GM04504 (cell line): ENCODE measurements at places on chromosomes 13 and 19.

DNA sequence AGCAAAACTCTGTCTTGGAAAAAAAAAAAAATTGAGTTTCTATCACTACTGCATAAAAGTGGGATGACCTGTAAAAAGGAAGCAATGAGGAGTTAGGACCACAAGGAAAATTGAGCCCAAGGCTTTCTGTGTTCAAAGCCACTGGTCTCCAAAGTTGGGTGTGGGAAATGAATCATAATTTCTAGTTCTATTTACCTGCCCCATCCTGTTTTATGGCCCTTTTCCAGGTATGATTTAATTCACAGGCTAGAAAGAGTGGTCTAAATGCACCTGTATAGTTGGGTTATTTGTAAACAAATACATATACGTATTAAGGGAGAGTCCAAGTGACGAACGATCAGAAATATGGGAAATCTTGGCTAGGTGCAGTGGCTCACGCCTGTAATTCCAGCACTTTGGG, 5.9 kb upstream of the DCAF15 start:
- no peak for DNase-seq

DNA sequence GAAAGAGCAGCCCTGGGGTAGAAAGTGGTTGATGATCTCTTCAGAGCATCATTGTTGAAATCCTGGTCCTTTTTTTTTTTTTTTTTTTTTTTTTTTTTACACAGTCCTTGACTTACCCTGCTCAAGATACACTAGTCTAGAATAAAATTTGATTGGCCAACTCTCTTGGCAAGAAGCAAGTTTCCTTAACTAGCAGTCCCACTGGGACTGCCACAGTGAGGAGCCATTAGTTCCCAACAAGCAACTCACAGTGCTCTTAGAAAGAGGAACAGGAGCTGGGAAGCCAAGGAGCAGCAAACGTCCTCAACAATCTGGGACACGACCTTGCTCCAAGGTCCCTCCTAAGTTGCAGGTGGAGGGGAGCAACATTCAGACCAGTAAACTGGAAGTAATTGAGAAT, 47.9 kb upstream of the INTS6 start:
- no peak for DNase-seq

GRCh38 chr13:96903085-96903484, 91.2 kb downstream of the OXGR1 start:
- DNase-seq, result no peak

DNA sequence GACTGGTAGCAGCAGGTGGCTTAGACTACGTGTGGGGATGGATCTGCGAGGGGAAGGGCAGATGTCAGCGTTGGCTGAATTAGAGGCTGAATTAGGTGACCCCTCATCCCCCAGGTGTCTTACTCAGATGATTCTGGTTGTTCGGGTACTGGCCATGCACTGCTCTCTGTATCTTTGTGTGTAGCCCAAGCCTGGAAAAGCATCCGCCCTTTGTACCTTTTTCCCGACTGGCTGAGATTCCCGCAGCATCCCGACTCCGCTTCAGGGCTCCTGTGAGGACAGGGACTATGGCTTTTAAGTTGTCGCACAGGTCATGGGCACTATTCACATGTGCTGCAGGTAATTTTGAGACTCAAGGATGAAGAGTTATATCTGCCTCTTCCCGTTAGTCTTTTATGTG, 7.2 kb downstream of the TFDP1 start:
- DNase-seq, result no peak

- no peak for DNase-seq
Measured at GRCh38 chr19:37988758-37989635, 82.0 kb downstream of the SIPA1L3 start.

DNA sequence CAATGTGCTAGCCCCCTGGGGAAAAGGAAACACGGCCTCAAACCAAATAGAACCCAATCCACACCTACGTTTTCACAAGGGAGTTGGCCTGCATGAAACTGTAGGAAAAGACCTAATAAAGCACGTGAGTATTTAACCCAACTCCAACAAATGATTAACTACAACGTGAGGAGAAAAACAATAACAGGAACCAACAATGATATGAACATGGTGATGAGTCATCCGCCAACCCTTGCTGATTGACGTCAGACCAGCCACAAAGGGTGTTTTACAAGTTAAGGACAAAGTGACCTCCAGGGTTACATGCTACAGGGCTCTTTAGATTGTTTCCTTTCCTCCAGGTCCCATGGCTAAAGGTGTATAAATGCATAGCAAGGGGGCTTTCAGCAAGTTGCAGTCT, 460.5 kb downstream of the COG6 start:
- DNase-seq, result peak; percentile 24

GRCh38 chr19:11194656-11195558, 2.4 kb downstream of the KANK2 start:
- DNase-seq, result no peak

DNA sequence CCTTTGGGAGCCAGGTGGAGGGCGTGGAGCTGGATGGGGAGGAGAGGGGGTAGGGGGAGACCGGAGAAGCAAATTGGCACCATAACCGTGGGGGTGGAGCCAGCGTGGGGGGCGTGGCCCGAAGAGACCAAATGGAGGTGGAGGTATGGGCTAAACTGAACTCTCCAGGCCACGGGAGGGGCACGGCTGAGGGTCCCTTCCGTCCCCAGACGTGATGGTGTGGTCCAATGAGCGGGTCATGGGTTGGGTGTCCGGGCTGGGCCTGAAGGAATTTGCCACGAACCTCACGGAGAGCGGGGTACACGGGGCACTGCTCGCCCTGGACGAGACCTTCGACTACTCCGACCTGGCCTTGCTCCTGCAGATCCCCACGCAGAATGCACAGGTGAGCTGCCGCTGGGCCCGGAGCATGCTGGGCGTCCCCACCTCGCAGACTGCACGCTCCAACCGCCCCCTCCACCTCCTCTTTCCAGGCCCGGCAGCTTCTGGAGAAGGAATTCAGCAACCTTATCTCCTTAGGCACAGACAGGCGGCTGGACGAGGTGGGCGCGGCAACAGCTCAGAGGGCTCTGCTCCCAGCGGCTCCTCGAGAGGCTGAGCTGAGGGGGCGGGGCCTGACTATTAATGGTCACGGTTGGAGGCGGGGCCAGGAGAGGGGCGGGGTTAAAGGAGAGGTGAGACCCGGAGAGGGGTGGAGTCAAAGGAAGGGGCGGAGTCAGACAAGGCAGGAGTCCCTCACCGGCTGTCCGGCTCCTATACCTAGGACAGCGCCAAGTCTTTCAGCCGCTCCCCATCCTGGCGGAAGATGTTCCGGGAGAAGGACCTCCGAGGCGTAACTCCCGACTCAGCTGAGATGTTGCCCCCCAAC, 6.2 kb downstream of the HRC start:
- peak; percentile 76 for DNase-seq

- no peak for DNase-seq
Measured at GRCh38 chr19:29841209-29841558, 29.4 kb downstream of the CCNE1 start.

DNA sequence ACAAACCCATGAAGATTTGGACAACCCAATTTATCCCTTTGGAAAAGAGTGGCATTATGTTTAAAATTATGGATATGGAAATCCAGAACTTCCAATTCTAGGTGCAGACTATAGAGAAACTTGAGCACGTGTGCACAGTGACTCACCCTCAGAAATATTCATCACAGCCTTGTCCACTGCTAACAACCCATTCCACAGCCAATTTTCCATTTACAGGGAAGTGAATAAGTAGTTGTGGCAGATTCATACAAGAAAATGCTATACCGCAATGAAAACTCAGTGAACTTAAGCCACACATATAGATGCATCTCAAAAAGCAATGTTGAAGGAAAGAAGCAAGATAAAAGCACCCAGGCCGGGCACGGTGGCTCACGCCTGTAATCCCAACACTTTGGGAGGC, 133.3 kb downstream of the USP12 start:
- DNase-seq, result no peak
